C1 segment of cervical spinal cord (tissue), 14 donors: ENCODE measurements at places on chromosomes 5 and 9.

DNA sequence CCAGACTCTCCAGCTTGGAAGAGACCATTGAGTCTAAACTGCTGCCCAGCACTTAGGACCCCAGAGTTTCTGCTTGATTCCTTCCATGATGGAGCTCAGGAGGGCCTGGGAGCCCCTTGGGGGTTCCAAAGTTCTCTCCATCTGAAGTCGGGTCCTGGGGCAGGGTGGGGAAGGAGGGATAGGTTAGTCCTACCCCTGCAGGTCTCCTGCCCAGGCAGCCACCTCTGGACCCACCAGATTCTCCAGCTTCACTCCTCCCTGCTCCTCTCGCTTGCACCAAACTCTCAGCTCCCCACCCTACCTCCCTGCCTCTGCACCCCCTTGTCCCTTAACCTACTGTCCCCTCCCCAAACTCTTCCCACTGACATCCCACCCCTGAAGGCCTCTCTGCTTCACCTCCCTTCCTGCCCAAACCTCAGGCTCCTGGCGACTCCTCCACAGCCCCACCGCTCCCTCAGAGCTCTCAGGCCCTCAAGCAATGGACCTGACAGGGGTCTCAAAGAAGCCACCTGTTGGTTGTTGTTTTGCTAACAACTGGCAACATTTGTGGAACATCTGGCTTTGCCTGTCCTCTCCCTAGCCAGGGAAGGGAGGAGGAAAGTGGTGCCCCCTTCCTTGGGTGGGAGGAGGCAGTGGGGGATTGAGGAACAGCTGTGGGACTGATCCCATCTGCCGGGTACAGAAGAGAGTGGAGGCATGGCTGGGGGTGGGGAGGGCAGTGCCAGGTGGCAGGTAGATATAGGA, 137.5 kb downstream of the RGS3 start:
- DNase-seq = no peak

DNA sequence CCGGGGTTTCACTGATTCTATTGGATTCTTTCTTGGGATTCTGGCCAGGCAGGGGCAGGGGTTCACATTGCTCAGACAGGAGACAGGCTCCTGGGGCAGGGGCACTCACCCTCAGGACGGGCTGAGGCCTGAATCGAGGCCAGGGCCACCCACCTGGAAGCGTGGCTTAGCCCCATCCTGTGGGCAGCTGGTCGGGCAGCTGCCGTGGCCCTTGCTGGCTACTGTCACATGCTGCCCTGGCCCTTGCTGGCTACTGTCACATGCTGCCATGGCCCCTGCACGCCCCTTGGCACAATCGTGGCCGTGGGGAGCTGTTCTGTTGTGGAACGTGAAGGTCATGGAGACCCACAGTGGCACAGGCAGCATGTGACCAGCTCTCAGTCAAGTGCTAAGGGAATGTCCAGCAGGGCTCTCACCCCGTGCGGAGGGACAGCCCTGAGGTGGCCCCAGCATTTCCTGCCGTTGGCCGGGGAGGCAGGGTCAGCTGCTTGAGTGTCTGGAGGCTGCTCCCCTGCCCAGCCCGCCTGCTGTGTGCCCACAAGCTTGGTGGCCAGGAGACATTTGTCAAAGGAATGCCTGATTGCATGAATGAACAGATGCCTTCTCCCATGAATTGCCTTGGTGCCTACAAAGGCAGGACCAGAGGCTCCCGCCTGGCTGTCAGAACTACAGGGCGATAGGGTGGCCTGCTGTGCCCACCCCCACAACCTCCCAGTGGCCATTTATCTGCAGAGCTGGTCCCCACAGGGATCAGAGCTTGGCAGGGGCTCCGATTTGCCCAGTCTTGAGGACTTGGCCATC, 16.9 kb upstream of the TMEM250 start:
- no peak for DNase-seq

- DNase-seq = no peak
Observed at GRCh38 chr5:104045987-104046386, 483.4 kb upstream of the NUDT12 start.

DNA sequence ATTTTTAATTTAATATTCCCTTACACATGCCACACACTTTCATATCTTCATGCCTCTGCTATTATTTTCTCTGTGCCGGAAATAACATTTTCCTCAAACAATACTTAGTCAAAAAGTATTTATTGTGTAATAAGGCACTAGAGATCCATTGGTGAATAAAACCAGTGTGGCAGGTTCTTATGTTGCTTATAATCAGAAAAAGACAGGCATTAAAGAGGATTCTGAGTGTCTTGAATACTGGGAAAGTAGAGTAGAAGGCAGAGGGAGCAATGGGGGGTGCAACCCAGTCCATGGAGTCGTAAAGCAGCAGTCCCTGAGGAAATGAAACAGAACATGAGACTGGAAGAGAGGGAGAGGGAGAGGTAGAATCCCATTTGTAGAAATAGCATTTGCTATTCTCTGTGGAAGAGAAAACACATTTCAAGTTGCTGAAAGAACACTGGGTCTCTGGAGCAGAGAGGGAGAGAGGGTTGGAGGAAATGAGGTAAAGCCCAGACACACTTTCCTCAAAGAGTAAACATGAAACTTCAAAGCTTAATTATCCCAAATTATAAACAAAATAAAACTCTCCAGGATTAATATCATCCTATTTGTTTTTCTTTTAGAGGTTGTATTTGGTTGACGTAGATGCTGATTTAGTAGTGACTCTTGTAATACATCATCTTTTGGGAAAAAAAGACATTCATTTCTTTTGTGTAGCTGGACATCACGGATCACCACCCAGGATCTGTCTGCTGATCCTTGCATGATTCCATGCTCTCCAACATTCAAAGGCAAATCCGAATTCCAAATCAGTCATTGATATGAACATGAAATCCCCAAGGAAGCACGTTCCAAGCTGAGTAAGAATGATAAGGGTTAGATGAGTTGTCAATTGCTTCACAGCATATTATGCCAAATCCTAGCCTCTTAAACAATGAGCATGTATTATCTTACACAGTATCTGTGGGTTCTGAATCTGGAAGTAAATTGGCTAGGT, 37.4 kb upstream of the GRAMD2B start:
- DNase-seq = no peak

- no peak for DNase-seq
Observed at GRCh38 chr5:32304622-32305021, 8.1 kb downstream of the MTMR12 start.

GRCh38 chr5:120684749-120685415, 220.8 kb downstream of the PRR16 start:
- DNase-seq = no peak

- DNase-seq = no peak
Observed at GRCh38 chr5:132425975-132426524, 56.5 kb downstream of the SLC22A5 start.

GRCh38 chr5:172131690-172132089, 56.3 kb downstream of the STK10 start:
- no peak for DNase-seq

GRCh38 chr5:168312606-168313295, 21.3 kb downstream of the WWC1 start:
- DNase-seq = no peak

DNA sequence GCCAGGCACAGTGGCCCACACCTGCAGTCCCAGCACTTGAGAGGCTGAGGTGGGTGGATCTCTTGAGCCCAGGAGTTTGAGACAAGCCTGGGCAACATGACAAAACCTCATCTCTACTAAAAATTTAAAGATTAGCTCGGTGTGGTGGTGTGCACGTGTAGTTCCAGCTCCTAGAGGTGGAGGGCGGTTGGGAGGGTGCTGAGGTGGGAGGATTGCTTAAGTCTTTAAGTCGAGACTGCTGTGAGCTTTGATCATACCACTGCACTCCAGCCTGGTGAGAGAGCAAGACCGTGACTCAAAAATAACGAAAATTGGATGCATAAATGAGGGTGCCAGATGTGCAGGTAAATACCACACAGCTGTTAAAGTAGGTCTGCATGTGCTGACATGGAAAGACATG, 39.3 kb upstream of the TDRD7 start:
- DNase-seq = no peak

- DNase-seq = no peak
Observed at GRCh38 chr5:116497631-116498030, 77.0 kb downstream of the SEMA6A start.
